ENCODE measurements at places on chromosomes 16 and 17.

DNA sequence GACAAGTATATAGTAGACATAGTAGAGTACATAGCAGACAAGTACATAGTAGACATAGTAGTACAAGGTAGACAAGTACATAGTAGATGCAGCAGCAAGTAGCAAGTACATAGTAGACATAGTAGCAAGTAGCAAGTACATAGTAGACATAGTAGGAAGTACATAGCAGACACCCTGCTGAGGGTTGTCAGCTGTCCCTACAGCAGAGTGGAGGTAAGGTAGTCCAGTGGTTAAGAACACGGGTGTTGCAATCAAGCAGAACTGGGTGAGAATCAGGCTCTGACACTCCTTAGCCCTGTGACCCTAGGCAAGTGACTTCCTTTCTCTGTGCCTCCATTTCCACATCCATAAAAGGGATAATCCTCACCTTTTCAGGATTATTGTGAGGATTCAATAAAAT lies 94.7 kb downstream of the NOG start:
- no peak for DNase-seq

DNA sequence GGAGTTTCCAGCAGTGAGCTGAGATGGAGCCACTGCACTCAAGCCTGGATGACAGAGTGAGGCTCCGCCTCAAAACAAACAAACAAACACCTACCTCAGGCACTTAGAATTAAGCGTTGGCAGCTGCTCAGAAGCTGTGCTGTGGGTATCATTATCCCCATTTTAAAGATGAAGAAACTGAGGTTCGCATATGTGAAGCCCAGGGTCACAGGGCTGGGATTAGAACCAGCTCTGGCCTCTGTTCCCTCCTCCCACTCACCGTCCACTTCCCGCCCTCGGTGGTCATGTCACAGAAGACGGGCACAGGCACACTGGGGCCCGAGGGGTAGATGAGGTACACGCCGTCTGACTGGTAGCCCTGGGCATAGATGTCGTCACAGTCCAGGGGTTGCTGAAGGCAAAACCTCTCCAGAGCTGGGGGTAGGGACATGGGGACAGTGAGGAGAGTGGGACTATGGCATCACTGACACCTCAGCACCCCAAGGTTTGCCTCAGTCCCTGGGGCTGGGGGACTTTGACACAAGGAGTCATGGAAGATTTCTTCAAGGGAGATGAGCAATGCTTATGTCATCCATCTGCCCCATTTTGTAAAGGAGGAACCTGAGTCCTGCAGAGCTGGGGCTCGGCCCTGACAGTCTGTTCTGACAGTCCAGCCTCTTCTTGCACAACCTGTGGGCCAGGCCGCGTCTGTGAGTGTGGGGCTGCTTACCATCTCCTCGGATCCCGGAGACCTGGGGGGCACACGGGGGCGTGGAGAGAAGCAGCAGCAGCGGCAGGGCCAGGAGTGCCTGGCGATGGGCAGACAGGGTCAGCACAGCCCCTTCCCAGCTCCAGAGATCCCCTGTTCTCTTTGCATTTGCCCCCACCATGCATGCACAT lies 700 bp downstream of the MFAP4 start:
- no peak for DNase-seq

GRCh38 chr17:31538080-31538762 lies 146.7 kb downstream of the RAB11FIP4 start:
- DNase-seq, result no peak

GRCh38 chr17:15261258-15261801 lies 3.8 kb downstream of the PMP22 start:
- no peak for DNase-seq

- DNase-seq, result no peak
Observed at GRCh38 chr17:50360486-50361115, 12.4 kb downstream of the MRPL27 start.

DNA sequence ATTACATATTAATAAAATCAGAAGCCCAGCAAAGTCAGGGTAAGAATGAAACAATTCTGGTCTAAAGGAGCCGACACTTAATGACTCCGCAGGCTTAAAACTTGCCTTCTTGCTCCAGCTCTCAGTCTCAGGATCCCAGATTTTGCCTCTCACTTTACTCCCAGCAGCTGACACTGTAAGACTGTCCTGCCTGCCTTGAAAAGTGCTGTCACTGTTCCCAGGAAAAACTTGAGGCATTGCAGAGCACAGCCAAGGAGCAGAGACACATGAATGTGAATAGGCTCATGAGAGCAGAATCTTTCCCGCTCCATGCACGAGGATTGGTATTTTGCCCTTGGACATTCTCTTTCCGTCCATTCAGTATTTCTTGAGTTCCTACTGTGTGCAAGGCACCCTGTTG lies 457.6 kb upstream of the ZFHX3 start:
- no peak for DNase-seq

GRCh38 chr17:28698253-28698941 lies 13.3 kb downstream of the PROCA1 start:
- DNase-seq, result no peak

DNA sequence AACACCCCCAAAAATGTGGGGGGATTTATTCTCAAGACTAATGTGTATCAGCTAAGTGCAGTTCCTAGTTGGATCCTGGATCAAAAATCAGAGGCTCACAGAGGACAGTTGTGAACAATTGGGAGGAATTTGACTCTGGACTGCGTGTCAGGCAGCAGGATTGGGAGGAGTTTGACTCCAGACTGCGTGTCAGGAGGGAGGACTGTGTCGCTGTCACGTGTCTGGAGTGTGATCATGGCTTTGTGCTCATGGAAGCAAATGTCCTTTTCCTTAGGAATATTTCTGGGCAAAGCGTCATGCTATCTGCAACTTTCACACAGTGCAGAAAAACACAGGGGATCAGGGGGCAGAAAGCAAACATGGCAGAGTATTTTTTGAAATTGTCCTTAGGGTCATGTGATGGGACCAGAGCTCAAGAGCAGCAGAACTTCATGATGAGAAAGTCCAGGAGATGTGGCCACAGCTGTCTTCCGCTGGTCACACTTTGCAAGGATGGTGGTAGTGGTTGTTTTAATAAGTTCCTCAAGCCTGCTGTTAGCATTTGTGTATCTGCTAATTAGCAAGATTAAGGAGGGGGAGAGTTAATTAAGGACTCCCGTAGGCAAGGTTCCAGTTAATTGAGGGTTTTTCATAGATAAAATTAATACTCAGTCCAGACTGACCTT lies 122.0 kb upstream of the CHMP6 start:
- DNase-seq, result no peak

Measured in NCI-H2081 treated with DMSO at 0.1 percent for 48 hours (cell line).